ENCODE measurements at places on chromosomes 13 and 19.

- peak; percentile 20 for DNase-seq
These were observed 783.3 kb upstream of the ATXN8OS start for GRCh38 chr13:69324090-69324886.

DNA sequence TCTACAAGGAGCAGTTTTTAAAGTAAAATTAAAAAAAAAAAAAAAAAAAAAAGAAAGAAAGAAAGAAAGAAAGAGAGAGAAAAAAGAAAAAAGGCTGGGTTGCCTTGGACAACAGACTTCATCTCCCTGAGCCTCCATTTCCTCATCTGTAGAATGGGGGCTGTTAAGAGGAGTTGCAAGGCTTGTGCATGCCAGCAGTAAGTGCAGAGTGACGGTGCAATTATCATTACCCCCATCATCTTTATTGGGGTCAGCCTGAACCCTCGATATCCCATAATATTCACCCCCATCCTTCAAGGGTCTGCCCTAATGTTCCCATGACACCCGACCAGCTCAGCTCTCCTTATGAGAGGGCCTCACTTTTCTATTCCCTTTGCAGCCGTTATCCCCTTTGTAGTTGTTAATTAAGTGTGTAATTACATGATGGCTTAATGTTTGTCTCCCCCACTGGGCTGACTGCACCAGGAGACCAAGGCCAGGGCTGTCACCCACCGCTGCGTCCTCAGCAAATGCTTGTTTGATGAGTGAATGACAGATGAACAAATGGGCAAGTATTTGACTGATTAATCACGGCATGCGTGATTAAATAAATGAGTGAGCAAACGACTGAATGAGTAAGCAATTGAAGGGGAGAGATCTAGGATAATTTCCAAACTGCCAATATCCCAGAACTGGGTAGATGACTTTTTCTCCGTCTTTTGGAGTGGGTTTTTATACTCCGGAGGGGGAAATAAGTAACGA is 10.1 kb downstream of the FOSB start:
- DNase-seq, result peak; percentile 52

DNA sequence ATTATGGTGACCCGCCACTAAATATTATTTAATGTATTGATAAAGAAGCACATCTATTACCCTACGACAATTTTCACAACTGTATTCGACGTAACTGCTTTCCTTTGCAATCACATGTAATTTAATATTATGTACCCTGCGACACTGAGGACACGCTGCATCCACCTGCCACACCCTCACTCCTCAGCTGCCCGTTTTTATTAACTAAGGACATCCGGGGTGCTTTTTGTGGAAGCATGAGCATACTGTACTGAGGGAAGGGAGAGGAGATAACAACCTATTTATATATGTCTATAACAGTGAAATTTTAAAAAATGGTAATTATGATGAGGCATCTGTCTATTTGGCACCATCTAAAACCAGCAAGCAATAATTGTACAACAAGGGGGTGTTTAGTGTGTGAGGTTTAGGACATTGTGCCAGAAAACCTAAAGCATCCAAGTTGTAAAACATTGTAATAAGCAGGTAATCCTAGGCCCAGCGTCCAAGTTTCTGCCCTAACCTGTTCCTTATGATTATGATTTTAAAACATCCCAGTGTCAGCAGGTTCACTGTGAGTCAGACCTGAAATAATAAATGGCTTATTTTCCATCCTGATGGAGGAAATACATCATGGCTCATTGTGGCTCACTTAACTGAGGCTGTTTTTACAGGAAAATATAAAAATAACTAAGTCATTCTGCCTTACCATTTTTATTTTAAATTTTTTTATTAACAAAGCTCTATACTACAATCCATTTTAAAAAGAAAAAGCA is 56.3 kb downstream of the FOXO1 start:
- DNase-seq, result no peak

- DNase-seq, result peak; percentile 36
These were observed 638.2 kb upstream of the SPRY2 start for GRCh38 chr13:80979035-80979641.

- DNase-seq, result peak; percentile 22
These were observed 713.8 kb upstream of the GPC6 start for GRCh38 chr13:92512852-92513251.

DNA sequence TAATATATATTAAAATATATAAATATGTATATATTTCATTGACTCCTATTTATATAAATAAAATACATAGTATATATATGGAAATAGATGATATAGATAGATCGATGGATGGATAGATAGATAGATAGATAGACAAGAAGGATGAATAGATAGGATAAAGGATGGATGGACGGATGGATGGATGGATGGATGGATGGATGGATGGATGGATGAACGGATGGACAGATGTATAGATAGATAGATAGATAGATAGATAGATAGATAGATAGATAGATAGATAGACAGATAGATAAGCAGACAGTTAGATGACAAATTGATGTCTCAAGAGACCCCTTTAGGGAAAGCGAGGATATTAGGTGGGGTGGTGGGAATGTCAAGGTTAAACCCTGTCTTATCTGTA is 15.1 kb downstream of the CYP4F11 start:
- no peak for DNase-seq

GRCh38 chr19:35142606-35143230 is 337 bp upstream of the FXYD7 start:
- no peak for DNase-seq

- DNase-seq, result no peak
These were observed 135.3 kb downstream of the RFC3 start for GRCh38 chr13:33953203-33953602.

- DNase-seq, result no peak
These were observed 66.8 kb downstream of the TUBGCP3 start for GRCh38 chr13:112521073-112521685.

DNA sequence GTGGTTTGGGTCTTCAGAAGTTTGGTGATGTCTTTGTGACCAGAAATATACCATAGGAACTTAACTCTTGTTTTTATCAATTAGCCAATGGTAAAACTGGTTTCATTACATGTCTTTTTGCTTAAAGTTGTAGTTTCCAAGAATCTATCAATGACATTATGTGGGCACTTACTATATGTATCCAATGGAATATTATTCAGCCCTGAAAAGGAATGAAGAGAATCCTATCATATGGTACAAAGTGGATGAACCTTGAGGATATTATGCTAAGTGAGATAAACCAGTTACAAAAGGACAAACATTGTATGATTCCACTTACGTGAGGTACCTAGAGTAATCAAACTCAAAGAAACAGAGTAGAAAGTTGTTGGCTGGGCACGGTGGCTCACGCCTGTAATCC is 26.4 kb downstream of the RCBTB1 start:
- DNase-seq, result no peak

DNA sequence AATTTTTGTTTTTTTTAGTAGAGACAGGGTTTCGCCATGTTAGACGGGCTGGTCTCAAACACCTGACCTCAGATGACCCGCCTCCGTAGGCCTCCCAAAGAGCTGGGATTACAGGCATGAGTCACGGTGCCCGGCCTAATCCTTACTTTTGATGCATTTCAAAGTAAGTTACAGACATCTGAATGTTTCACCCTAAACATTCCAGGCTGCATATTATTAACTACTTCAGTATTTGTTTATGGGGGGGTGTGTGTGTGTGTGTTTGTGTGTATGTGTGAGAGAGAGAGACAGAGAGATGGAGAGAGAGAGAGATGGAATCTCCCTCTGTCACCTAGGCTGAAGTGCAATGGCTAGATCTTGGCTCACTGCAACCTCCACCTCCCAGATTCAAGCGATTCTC is 13.1 kb downstream of the SULT2B1 start:
- no peak for DNase-seq

- DNase-seq, result peak; percentile 79
These were observed 11.2 kb upstream of the PRR19 start for GRCh38 chr19:42290523-42291434.

DNA sequence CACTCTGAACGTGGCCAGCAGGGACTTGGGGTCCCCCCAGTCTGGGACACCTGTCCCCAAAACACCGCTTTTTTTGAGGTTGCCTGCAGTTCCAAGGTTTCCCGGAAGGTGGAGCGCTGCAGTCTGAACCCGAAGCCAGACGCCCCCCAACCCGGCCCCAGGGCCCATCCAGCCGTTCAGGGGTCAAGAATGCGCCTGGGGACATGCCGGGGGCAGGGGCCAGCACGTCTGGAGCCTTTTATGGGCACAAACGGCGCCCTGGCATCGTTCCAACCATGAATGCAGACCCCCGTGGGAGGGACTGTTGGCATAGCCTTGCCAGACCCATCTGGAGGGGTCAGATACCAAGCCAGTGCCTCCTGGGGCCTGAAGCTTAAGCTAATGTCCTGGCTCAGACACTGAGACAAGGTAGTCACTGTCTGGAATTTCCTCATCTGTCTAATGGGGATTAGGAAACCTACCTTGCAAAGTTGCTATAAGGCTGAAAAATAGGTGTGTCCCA is 6.9 kb downstream of the S1PR5 start:
- DNase-seq, result no peak

DNA sequence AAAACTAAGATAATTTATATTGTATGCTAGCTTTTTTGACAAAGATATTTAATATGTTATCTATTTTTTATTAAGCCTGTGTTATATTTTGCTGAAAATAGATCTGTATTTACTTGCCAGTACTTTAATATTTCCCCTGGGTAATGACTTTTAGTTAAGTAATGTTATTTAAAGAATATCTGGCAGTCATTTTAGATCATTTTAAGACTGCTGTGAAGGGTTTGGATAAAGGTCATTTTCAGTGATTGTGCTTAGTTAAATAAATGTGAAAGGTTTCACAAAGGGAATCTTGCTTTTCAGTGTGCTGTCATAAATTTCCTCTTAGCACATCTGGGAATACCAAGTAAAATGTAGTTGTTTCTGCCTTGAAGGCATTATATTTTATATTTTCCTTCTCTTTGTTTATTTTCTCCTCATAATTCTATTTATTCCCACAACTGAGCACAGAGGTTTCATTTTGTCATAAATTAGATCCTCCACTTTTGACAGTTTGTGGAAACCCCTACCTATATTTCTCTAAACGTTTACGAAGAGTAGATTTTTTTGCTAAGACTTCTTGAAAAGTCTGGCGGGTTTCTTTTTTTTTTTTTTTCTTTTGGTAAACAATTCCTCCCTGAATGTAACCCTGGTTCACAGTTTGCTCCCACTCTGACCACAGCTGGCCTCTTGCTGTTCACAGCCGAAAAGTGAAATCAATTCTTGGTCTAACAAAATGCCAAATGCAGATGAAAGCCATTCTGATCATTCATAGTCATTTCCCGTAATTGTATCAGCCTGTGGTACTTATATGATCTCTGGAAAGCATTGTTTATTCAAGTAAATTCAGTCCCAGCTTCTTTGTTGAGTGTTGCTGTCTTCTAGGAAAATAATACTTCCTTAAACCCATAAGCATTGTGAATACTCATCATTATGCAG is 87.8 kb downstream of the MAB21L1 start:
- DNase-seq, result peak; percentile 11

DNA sequence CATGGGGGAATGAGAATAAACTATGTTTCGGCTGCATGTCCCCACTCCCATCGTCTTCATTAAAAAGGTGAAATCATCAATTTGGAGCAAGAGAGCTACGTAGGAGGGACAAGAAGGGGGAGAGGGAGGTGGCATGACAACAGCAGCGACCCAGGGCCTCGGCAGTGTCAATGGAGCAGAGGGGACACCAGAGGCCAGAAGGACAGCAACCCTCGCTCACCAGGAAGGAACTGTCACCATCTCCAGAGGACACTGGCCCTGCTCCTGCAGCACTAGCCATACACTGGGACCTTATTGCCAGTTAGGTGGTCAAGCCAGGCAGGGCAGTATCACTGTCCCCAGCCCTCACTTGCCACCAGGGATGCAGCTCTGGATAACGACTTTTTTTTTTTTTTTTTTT is 34.2 kb downstream of the NAXD start:
- DNase-seq, result peak; percentile 50

GRCh38 chr13:51783428-51784094 is 20.4 kb downstream of the DHRS12 start:
- no peak for DNase-seq

DNA sequence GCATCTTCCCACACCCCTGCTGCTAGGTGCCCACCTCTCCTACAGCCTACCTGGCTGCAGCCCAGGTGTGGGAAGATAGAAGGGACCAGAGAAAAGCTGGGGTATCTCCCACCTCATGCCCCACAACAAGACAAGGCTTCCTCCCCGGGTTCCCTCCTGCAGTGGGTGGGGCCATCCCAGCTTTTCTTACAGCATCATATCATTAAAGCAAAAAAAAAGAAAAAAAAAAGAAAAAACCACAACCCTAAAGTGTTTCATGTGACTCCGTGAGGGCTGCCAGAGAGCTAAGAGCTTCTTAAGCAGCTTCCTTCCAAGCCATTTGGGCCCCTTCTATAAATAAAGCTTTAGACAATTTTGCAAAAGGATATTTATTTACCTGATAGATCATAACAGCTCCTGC is 455.4 kb upstream of the TSHZ3 start:
- DNase-seq, result no peak

- DNase-seq, result peak; percentile 38
These were observed 521 bp upstream of the NUP58 start for GRCh38 chr13:25300861-25301346.

- no peak for DNase-seq
These were observed 31.7 kb downstream of the ACTL9 start for GRCh38 chr19:8666814-8667405.

DNA sequence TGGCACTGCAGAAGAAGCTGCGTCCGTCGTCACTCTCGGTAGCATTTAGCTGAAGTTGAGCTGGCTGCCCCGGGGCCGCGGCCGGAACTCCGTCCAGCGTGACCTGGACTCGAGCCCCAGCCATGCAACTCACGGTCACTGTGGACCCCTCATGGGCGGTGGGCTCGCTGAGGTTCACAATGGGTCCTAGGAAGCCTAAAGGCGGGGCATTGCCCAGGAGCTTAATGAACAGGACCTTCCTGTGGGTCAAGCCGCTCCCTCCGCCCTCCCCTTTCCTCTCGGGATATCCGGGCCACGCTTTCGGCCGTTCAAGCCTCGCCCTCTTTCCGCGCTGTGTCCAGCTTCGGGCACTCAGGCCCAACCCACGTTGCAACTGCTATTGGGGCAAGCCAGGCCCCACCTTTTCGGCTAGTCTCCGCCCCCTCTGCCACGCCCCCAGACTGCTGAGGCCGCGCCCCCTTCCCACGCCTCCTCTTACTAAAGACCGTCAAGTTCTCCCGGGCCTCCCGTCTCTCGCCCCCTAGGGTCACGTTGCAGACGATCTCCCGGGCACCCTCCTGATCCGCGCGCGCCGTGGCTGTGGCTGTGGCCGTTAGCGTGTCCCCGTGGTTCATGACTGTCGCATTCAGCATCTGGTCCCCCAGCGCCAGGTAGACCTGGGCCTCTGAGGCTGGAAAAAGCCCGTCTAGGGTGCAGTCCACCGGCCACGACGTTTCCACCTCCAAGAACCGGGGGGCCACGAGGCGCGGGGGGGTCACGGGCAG is 1.4 kb upstream of the RAVER1 start:
- DNase-seq, result peak; percentile 95

GRCh38 chr13:81171065-81171647 is 830.2 kb upstream of the SPRY2 start:
- peak; percentile 6 for DNase-seq

- no peak for DNase-seq
These were observed 112.3 kb upstream of the FBXL3 start for GRCh38 chr13:77139306-77139705.

Measured in left lung (tissue), 14 donors.